Suppressor macrophage (primary cell): ENCODE measurements at places on chromosomes 4 and X.

DNA sequence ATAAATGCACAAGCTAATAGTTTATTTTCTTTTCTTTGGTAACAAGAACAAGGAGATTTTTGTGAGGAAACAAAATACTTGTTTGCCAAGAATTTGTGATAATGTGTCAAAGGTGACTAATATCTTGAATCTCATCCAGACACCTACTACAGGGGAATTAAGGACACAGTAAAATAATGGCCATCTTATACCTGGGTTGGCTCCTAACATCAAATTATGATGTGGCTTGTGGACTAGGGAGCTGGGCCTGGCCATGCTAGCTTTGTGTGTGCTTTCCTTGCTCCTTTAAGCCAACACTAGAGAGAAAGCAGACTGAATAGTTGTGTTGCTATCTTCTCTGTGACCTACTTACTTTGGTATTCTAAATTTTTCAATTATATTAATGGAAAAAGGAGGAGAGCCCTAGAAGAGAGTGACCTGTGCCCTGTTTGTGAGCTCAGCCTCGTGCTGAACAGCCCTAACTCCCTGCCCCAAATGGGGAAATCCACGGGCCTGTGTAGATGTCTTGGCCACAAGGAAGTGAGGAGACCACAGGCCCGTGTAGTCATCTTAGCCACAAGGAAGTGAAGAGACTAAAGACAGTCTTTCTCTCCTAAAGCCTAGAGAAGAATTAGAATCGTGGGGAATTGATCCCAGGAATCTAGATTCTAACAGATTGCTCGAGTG, 23.3 kb downstream of the ARHGAP24 start:
- DNase-seq: peak; percentile 93

- DNase-seq: no peak
Measured at GRCh38 chr4:89266128-89266527, 41.5 kb downstream of the GPRIN3 start.

DNA sequence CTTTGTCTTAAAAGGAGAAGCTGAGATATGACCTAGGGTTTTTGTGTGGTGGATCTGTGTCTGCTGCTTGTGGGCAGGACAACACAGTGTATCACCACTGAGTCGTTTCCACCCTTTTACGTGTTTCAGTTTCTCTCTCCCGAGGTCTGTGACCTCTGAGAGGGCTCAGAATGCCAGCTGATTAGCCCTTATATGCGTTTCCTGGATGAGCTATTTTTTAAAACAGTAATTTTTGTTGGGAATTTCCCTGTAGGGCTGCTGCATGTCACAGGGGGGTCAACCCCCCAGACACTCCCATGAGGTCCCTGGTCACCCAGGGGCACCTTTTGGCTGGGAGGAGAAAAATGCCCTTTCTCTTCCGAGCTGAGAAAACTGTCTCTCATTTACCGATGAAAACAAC, 170.4 kb upstream of the CASK start:
- no peak for DNase-seq

DNA sequence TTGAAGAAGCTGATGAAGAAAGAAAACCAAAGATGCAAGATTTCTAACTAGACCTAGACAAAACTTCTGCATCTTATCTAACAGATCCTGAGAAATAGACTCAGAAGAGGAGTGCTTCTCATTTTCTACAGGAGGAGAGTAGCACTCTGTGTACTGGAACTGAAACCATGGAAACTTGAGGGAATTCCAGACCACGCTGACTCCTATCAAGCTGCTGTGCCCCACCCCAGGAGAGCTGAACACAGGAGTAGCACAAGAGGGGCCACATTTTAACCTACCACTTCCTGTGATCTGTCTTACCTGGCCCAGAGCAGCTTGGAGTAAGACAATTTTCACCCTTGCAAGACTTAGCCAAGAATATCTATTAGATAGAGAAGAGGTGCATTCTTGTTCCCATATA, 248.9 kb downstream of the SCFD2 start:
- no peak for DNase-seq

DNA sequence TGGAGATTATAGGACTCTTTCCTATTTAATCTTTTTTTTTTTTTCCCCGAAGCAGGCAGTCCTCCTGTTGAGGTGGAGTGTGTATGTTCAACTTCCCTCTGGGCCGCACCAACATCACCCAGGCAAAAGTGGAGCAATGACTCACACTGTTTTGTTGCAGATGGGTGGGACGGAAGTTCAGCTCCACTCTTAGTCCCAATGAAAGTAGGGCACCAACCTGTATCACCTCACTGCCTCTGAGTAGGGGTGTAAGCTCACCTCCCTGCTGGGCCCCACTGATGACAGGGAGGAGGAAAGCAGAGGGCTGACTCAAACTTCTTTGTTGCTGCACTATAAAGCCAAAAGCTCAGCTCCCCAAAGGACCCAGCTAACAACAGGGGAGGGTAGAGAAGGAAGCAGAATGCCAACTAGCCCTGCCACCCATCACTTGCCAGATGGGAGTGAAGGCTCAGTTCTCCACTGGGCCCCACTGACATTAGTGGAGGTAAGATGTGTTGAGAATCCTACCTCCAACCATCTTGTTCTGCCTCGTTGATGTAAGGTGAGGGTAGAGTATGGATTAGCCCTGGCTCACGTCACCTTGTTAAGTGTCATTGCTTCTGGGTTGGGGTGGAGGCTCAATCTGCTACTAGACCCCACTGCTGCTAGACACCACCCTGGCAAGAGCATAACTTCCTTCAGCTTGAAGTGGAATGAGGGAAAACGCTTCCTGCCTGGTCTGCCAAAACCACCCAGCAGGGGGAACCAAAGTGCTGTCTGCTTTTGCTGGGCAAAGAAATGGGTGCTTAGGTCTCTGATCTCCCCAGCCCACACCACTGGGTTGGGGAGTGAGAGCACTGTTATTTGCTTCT, 14.1 kb downstream of the RPS6KA3 start:
- peak; percentile 75 for DNase-seq

GRCh38 chrX:154742613-154743012, 8.3 kb downstream of the GAB3 start:
- no peak for DNase-seq

DNA sequence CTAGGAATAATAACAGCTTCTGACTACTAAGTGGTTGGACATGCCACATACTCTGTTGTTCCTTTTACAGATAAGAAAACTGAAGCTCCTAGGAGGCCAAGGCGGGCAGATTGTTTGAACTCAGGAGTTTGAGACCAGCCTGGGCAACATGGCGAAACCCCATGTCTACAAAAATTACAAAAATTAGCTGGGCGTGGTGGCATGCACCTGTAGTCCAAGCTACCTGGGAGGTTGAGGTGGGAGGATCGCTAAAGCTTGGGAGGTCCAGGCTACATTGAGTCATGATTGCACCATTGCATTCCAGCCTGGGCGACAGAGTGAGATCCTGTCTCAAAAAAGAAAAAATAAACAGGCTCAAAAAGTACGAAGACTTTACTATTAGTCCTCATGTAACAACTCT, 30.6 kb upstream of the PHF8 start:
- DNase-seq: no peak

- DNase-seq: no peak
Measured at GRCh38 chr4:107388736-107389274, 331.2 kb downstream of the PAPSS1 start.

GRCh38 chr4:22556495-22556894, 40.6 kb upstream of the ADGRA3 start:
- no peak for DNase-seq

DNA sequence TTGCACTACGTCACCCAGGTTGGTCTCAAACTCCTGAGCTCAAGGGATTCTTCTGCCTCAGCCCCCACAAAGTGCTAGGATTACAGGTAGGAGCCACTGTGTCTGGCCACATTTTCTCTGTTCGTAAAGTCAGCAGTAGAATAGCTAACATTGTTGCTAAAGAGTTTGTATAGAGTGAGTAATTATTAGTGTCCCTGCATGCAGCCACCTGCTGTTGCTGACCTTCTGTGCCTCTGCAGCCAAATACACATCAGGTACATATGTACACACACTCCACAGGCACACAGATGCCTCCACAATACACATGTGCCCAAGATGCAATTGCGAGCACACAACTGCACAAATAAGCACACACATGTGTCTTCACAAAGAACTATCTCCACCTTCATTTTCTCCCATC, 10.9 kb downstream of the DRD5 start:
- DNase-seq: no peak
